AG09309 (cell line): ENCODE measurements at places on chromosomes 1 and 21.
A peak's percentile ranks its signal among the peaks of the same experiment; 100 is the strongest.

- no peak for DNase-seq
These were observed 982 bp downstream of the SLC9A1 start for GRCh38 chr1:27153927-27154358.

DNA sequence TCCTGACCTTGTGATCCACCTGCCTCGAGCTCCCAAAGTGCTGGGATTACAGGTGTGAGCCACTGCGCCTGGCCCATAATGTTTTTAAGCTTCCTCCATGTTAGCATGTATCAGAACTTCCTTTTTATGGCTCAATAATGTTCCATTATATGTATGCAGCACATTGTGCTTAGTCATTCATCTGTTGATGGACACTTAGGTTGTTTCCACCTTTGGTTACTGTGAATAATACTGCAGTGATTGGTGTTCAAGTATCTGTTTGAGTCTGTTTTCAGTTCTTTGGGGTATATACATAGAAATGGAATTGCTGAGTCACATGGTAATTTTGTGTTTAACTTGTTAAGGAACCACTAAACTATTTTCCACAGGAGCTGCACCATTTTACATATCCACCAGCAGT is 17.7 kb downstream of the CMPK1 start:
- no peak for DNase-seq

DNA sequence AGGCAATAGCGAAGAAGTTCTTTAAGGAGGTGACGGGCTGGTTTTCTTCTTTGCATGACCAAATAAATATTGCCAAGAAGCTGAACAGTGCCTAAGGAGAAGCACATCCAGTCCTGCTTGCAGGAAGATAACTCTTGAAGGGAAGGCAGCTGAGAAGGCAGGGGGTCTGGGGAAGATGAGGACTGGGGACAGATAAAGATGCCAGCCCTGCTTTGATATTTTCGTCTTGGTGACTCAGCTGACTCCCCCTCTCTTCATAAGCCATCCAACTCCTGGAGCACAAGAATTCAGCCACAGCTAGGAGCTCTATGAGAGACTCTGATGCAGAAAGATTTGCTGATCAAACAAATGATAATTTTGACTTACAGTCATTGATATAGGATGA is 3.4 kb downstream of the CFAP45 start:
- DNase-seq = no peak

GRCh38 chr21:44907225-44907965 is 13.3 kb downstream of the ITGB2 start:
- DNase-seq = no peak

GRCh38 chr1:246725191-246725590 is 982 bp downstream of the SCCPDH start:
- DNase-seq = no peak

DNA sequence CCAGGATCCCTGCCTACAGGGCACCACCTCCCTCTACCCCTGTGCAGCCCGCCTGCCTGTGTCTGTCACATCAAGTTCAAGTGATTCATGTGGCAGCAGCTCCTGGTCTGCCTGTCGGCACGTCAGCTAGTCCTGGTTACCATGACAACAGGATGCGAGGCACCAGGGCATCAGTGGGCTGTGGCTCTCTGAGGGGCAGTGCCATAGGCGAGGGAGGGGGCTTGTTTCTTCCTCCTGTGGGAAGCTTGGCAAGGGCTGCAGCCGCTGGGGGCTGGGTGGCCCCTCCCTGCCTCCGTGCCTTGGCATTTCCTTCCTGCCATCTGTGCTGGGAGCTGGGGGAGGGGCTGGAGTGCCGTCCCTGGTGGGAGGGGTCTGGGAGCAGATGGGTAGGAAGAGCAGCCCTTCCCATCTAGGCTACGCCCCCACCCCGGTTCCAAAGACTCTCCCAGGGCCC is 43.1 kb downstream of the FOXO6 start:
- DNase-seq = no peak

GRCh38 chr1:163131981-163132380 is 62.8 kb downstream of the RGS4 start:
- no peak for DNase-seq

- DNase-seq = no peak
These were observed 7.4 kb downstream of the ACTRT2 start for GRCh38 chr1:3028531-3029282.

DNA sequence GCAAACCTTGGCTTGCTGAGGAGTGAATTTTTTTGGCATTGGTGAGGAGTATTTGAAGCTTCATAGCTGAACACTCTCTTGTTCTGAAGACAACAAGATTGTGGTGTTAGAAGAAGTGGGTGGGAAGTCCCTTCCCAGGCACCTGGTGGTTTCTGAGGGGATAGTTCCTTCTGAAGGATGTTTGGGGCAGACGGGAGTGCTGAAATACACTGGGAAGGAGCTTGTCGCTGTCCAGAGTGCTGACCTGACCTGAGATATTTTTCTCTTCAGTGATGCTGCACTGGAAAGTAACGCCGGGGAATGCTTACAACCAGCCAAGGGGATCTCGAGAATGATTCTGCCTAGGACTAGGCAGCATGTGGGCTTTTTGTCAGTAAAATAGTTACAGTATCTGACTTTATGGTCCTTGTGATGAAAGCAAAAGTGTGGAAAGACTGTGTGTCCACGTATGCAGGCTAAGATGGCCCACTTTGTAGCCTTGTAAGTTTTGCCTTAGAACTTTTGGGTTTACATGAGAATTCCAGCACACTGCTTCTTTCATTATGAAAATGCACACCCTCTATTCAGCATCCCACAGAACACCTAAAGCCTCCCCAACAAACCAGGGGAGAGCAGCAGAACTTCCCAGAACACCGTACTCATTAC is 33.1 kb upstream of the NFASC start:
- peak; percentile 11 for DNase-seq

DNA sequence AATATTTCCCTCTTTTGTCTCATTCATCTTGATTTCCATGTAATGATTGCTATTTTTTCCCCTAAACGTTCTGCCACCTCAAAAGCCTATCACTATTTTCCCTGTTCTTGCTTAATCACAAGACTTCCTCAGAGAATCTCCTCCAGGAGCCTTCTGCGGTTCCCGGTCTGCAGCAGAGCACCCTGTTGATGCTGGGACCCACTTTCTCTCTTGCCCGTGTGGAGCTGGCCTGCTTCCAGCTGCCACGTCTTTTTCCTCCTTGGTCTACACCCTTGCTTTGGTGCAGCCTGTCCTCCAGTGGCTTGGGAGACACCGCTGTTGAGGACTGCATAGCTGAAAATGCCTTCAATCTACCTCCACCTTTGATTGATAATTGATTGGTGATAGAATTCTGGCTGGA is 70.0 kb upstream of the COA6 start:
- no peak for DNase-seq

- peak; percentile 7 for DNase-seq
These were observed 176.5 kb downstream of the C1orf21 start for GRCh38 chr1:184563308-184563707.

- peak; percentile 73 for DNase-seq
These were observed 30.7 kb downstream of the EVI5 start for GRCh38 chr1:92754000-92754718.

GRCh38 chr1:37570528-37571334 is 14.0 kb downstream of the DNALI1 start:
- no peak for DNase-seq

- DNase-seq = no peak
These were observed 156.5 kb downstream of the EIF4G3 start for GRCh38 chr1:21020151-21020550.

- no peak for DNase-seq
These were observed 2.8 kb downstream of the CLDN19 start for GRCh38 chr1:42737257-42737656.

DNA sequence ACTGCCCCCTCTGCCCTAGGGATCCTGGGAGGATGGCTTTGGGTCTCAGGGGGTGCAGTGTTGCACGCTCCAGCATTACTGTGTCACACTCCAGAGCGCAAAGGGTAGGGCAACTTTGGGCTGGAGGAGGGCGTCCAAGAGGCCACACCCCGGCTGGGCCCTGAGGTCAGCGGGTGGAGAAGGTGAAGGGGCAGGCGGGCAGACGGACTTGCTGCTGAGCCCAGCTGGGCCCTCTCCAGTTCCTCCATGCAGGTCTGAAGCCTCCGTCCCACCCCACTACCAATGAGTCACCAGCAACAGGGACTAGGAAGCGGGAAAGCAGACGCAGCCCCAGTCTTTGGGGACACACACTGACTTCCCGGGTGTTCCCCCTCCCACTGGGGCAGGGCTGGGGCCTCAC is 116.0 kb downstream of the CASZ1 start:
- DNase-seq = no peak

GRCh38 chr1:246680190-246680589 is 44.0 kb upstream of the SCCPDH start:
- DNase-seq = no peak

- DNase-seq = no peak
These were observed 3.4 kb upstream of the PTPRF start for GRCh38 chr1:43527111-43527878.

- no peak for DNase-seq
These were observed 60.1 kb downstream of the RGS13 start for GRCh38 chr1:192696082-192696481.

GRCh38 chr1:116826818-116827606 is 72.8 kb downstream of the CD2 start:
- DNase-seq = no peak

DNA sequence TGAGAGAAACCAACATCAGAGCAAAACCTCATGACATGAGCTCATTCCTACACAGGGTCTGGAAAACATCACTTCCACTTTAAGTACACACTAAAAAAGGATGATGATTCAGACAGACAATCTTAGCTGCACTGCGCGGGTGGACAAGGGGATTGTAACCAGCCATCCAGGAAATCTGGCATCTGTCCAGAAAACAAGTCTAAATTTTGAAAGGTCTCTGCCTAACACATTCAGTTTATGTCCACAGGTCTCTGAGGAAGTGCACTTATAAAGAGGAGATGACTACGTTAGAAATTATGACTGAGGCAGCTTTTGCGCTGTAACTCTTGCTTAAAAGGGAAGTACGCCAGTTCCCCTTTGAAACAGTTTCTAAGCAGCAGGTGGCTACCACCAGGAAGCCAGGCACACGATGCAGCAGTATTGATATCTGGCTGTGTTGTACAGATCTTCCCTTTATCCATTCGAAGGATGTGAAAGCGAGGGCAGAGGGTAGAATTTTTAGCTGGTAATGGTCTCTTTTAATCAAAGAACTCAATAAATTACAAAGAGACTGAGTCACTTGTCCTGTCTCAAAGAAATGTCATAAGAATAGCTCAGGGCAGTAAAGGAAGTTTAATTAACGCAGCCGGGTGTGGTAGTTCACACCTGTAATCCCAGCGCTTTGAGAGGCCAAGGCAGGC is 128.0 kb downstream of the SETD4 start:
- peak; percentile 67 for DNase-seq

GRCh38 chr21:39363607-39364555 is 15.0 kb upstream of the HMGN1 start:
- no peak for DNase-seq

DNA sequence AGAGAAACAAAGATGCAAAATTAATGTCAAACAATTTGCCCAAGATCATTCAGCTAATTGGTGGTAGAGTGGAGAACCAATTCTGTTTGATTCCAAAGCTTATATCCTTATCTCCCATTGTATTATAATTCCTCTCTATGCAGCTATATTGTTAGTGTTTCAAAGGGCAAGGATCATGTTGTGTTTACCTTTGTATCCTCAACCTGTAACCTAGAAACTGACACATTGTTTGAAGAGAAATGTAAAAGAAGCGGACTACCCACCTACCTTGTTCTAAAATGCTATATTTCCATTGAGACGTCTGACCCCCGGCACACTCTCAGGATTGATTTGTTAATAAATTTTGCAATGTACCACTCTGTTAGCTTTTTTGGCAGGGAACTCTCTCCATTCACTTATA is 9.3 kb downstream of the RAVER2 start:
- DNase-seq = no peak
